ENCODE measurements at places on chromosomes 1 and 21.

- no peak for DNase-seq
Observed at GRCh38 chr1:17335821-17336710, 28.1 kb downstream of the PADI4 start.

DNA sequence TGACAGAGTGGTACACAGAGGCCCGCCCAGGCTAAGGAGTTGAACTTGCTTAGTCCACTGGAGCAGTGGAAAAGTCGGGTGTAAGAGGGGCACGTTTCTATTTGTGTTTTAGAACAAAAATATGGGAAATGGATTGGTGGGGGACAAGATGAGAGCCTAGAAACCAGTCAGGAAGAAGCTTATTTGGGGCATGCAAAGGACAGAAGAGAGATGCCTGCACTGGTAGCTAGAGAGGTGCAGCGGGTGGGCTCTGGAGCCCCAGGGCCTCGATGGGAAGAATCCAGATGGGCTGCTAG is 1.2 kb upstream of the LIN9 start:
- no peak for DNase-seq

DNA sequence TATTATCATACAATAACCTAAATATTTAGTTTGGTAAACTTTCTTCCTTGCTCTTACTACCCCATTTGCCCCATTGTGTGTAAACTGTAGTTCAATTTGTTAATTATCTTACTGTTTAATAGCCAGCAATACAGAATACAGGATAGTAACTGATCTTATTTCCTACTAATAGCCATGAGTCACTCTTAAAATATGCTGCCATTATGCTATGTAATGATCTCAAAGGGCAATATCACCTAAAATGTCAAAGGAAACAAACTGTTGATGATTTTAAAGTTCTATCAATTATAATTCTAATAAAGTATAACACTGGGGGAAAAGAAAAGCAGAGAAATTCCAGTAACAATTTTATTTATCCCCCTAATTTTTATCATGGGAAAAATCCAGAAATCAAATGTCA is 4.3 kb downstream of the SLC30A1 start:
- no peak for DNase-seq

DNA sequence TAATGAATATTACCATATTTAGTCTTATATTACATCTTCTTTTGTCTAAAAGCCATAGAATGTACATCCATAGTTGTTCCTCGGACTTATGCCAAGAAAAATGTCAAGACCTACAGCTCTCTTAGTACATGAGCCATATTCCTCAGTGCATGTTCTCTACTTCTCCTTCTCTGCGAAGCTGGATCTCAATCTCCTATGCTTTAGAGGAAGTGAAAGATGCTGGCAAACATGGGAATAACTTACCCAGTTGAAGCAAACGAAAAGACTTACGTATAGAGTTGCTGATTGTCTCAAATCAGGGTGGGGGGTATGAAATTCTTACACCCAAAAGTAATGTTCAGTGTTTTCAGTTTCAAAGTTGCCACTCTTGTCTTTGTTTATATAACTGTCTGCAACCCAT is 32.7 kb downstream of the OR13G1 start:
- DNase-seq: no peak

- DNase-seq: no peak
Observed at GRCh38 chr1:18649693-18650370, 19.2 kb downstream of the PAX7 start.

DNA sequence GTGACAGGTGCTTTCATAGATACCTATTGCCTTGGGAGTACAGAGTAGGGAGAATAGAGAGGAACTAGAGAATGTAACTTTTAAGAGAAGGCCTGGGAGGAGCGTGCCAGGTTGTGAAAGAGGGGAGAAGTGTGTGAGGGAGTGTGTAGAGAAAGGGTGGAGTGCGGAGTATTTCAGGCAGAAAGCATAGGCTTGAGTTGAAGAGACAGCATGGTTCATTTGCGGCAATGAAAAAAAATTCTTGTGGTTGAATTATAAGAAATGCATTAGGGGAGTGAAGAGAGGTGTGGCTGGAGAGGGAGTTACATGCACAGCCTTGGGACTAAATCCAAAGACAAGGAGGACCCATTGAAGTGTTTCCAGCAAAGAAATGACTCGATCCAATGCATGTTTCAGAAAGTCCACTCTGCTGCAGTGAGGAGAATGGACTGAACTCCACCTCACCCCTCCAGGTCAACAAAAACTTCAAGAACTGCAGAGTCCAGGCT is 81.7 kb upstream of the ADAM30 start:
- DNase-seq: no peak

- DNase-seq: no peak
Observed at GRCh38 chr1:28280977-28281381, 21.7 kb downstream of the SESN2 start.

DNA sequence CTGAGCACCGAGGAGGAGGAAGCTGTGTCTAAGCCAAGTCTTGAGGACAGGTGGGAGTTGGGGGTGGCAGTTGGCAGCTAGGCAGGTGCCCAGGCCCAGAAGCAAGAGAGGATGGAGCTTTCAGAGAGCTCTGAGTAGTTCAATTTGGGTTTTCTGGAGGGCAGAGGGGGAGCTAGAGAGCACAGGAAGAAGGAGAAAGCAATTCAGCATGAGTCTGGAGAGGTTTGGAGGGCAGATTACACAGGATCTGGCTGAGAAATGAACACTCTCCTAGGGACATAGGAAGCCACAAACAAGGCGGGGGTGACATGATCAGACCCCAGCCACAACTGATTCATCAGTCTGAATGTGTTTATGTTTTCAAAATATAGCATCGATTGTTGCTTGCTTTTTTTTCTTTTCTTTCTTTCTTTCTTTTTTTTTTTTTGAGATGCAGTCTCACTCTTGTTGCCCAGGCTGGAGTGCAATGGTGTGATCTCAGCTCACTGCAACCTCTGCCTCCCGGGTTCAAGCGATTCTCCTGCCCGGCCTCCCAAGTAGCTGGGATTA is 23.8 kb downstream of the PTPRF start:
- DNase-seq: no peak

DNA sequence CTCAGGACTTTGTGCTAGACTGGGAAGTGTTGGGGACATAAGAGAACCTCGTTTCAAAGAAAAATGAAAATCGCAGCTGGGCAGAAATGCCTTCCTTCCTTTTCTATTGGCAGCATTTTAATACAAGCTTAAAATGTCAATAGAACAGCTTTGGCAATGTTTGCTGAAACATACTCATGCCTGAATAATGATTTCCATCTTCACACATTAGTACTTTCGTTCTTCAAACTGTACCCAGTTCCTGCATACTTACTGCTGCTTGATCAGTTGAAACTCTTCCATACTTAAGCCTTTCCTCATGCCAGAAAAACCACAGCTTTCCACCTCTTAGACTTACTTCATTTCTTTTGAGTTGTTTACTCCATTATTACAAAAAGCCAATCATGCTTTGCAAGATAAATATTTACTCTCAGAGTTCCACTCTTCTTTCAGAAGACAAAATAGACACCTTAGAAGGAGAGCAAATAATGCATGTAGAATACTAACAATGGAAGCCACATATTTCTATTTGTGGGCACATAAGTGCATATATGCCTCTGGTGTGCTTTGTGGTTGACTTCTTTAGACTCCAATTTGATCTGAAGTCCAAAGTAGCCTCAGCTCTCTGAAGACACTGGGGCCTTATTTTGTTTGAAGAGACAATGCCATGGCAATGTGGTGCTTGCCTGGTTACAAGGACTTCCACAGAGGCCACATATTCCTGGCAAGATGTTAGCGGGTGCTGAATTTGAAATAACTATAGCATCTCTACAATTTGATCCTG is 22.7 kb upstream of the CD55 start:
- DNase-seq: no peak

DNA sequence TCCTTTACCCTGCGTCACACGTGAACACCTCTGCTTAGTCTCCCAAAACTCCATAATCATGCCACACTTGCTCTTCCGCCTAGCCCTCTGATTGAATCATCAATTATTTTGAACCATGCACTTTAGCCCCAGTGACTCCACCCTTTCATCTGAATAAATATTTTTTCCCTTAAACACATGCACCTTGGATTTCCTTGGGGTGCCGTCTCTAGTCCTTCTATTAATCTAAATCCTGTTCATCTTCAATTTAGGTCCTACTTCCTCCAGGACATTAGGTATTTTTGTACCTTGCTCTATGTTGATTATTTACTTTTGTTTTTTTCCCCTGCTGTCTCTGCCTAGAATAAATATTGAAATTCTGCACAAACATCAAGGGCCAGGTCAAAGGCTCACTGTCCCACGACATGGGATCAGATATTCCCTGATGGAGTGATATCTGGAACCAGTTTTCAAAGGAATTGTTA is 9.8 kb upstream of the CYP2J2 start:
- no peak for DNase-seq

GRCh38 chr1:58465825-58466629 is 80.5 kb downstream of the OMA1 start:
- DNase-seq: no peak

DNA sequence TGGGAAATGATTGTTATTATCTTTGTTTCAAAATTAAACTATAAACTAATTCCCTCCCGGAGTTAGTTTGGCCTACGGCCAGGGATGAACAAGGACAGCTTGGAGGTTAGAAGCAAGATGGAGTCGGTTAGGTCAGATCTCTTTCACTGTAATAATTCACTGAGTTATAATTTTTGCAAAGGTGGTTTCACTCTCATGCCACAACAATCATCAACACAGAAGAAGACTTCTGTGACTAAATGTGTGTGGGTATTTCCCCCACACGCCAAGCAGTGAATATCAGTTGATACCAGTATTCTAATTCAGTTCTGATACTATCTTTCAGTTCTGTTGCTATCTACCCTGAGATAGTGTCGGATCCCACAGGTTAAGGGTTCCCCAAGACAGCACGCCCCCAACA is 215.1 kb downstream of the S1PR1 start:
- DNase-seq: peak; percentile 8

DNA sequence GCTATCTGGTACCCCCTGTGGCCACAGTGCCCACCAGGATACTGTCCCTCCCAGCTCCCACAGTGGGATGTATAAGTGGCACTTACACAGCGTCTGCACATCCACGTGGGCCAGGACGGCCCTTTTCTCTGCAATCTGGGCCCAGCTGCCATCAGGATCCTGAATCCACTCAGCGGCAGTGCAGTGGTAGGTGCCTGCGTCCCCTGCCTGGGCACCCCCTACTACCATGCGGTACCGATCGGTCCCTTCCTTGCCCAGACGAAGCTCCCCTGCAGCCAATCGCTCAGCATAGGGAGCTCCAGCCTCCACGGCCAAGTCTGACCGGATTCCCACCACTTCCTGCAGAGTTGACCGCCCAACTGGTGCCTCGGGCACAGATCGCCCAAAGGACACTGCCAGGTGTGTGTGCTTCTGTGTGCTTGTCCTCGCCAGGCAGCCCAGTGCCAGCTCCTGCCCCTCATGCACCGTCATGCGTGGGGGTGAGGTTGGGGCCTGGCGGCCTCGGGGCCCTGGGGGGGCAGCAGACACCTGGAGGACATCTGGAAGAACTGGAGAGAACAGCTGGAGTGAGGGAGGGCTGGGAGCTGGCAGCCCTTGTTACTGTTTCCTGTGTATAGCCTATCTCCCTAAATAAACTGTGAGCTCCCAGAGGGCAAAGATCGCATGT is 4.7 kb downstream of the IGSF8 start:
- no peak for DNase-seq

DNA sequence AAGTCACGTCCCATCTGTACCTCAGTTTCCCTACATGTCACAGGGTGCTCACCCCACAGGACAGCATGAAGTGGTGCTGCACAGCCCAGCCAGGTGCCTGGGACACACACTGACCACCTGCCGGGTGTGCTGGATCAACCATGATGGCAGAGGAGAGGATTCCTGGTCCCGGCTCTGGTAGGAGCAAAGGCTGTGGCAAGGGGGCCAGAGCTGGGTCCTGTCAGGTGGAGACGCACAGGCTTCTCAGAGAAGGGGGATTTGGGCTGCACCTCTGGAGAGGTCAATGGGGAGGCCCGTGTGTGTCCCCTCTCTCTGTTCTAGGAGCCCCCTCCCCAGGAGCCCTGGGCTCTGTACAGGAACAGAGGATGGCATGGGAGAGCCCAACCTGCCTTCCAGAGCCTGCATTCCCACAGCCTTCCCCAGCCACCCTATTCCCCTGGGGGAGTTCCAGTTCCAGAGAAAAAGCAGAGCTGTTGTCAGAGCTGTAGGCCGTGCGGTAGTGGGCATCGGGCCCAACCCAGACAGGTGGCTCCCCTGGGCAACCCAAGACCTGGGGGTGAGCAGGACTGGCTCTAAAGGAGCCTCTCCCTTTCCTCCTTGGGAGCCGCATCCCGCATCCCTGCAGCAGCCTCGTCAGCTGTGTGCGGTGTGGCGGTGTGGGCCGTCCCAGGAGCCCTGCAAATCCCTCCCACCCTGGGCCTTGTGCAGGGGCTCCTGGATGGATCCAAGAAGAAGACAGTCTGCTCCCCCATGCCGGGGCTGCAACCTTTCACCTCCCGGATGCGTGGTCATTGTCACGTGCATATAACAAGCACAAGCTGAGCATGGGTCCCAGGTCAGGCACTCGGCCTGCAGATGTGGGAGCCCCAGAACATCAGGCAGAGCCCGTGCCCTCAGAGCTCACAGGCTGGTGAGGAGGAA is 2.9 kb upstream of the TFF3 start:
- no peak for DNase-seq

GRCh38 chr21:20554785-20555184 is 443.4 kb upstream of the NCAM2 start:
- no peak for DNase-seq

DNA sequence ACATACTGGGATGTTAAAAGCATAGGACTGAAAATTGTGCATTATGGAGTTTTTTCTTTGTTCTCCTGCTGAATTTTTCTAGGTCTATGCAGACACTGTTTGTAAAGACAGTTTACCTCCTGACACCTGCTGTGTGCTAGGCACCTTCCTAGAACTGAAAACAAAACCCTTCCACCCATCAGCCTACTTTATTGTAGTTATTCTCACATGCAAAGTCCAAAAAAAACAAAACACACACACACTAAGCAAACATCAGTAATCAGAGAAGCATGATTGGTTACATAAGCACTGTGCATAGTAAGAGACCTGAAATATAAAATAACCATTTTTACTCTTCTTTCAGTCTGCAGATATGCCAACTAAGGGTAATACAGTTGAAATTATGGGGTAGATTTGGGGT is 195.1 kb downstream of the CRB1 start:
- no peak for DNase-seq

DNA sequence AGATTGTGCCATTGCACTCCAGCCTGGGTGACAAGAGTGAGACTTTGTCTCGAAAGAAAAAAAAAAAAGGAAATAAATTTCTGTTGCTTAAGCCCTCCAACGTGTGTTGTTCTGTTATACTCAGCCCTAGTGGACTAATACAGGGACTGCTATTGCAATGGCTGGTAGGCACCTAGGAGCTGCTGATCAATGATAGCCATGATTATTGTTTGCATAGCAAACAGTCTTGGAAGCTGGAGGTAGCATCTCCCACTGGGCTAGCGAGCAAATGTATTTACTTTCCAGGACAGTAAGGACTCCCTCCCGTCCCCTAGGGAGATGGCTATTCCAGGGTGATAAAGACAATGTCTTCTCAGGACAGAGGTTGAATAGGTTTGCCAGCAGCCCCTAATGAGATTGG is 13.5 kb upstream of the TNFRSF8 start:
- no peak for DNase-seq

GRCh38 chr1:71949681-71950080 is 332.7 kb downstream of the NEGR1 start:
- no peak for DNase-seq

GRCh38 chr1:218496561-218496960 is 151.4 kb downstream of the TGFB2 start:
- no peak for DNase-seq

GRCh38 chr1:9270290-9270883 is 22.3 kb upstream of the SPSB1 start:
- no peak for DNase-seq

- no peak for DNase-seq
Observed at GRCh38 chr1:156639601-156640101, 2.3 kb upstream of the BCAN start.

All from stimulated activated CD8-positive, alpha-beta memory T cell treated with anti-CD3 and anti-CD28 coated beads, Interleukin-15, amount 100 ng/mL, for 4 hours (primary cell).